Right renal pelvis (tissue), 4 donors: ENCODE measurements at places on chromosomes 1 and 21. TPM values are rescaled to one million over a fixed set of nuclear protein-coding genes. Genes with fewer than 3 reads are reported as not detected.
A peak's percentile ranks its signal among the peaks of the same experiment; 100 is the strongest.

UTS2 gene
- polyA plus RNA-seq = 0.28 TPM

AMPD1 gene
- not detected for polyA plus RNA-seq

TNFRSF14 gene
- polyA plus RNA-seq = 21.3 TPM

MYCL gene
- polyA plus RNA-seq = 7.8 TPM

PGBD2 gene
- 9.7 TPM for polyA plus RNA-seq

DNA sequence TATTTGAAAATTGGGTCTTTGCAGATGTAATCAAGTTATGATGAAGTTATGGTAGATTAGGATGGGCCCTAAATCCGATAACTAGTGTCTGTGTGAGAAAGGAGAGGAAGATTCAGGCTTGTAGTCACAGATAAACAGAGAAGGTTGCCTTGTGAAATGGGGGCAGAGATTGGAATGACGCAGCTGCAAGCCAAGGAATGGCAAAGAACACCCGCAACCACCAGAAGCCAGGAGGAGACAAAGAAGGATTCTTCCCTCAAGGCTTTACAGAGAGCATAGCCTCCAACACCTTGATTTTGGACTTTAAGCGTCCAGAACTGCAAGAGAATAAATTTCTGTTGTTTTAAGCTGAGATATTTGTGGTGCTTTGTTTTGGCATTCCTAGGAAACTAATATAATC lies 35.4 kb upstream of the COL24A1 start:
- DNase-seq = no peak

DNA sequence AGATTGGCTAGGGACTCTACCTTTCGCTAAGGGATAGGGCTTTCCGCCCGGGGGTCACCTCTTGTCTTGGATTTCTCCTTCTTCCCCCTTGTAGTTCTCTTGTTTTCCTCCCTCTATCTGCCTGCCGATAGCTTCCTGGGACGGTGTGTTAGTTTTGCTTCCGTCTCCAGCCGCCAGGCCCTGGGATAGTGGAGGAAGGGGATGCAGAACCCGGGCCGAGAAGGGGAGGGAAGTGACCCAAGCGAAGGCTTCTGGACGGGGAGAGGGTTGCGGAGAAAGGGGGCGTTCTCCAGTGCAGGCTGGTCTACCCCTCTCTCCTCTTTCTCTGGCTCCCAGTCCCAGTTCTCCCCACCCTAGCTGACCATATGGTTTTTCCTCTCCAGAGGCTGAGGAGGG lies 871 bp downstream of the TUFT1 start:
- DNase-seq = no peak

- DNase-seq = no peak
Observed at GRCh38 chr1:203199816-203200571, 13.5 kb upstream of the CHI3L1 start.

DNA sequence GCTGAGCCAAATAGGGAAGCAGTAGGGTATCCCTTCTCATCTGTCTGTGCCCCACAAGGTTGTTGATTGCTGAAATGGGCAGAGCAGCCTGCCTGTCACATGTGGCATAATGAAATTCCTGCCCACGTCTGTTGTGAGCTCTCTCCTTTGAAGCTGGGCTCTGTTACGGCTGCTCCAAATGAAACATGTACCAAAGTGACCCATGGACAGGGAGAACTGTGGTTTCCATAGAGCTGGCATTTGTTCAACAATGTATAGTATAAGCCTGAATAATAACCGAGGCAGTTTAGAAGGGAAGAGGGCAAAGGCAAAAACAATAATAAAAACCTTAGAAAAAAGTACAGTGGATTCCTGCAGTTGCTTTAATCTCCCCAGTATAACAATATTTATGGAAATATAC lies 149.7 kb downstream of the LYPLAL1 start:
- no peak for DNase-seq

DNA sequence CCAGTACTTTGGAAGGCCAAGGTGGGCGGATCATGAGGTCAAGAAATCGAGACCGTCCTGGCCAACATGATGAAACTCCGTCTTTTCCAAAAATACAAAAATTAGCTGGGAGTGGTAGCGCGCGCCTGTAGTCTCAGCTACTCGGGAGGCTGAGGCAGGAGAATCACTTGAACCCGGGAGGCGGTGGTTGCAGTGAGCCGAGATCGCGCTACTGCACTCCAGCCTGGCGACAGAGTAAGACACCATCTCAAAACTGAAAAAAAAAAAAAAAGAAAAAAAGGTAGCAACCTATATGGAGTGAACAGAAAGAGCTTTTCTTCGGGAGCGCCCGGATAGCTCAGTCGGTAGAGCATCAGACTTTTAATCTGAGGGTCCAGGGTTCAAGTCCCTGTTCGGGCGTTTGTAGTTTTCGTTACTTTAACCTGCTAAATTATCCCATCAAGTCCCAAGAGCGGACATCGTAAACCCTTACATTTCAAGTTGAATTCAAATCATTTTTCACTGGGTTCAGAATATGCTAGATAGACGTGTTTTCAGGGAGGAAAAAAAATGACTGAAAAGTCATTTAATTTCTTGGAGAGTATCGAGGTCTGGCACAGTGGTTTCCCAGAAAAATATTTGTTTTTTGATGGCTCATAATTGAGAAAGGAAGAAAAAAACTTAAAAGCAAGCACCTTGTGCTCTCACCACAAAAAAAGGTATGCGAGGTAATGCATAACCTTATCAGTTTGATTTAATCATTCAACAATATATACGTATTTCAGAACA lies 9.8 kb upstream of the MDM4 start:
- peak; percentile 64 for DNase-seq

GRCh38 chr1:29939079-29939478 lies 702.8 kb downstream of the PTPRU start:
- no peak for DNase-seq

DNA sequence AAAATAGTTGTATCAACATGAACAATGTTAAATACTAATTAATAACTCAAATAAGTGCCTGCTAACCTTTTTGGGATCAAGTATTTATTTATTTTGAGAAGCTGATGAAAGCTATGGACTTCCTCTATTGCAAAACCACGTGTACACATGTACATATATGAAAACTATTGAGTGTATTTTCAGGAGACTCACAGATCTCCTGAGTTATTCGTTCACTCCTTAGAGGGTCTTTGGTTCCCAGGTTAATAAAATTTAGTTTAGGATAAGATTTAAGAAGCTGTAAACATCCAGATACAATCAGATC lies 130.5 kb downstream of the DISC1 start:
- DNase-seq = no peak

DNA sequence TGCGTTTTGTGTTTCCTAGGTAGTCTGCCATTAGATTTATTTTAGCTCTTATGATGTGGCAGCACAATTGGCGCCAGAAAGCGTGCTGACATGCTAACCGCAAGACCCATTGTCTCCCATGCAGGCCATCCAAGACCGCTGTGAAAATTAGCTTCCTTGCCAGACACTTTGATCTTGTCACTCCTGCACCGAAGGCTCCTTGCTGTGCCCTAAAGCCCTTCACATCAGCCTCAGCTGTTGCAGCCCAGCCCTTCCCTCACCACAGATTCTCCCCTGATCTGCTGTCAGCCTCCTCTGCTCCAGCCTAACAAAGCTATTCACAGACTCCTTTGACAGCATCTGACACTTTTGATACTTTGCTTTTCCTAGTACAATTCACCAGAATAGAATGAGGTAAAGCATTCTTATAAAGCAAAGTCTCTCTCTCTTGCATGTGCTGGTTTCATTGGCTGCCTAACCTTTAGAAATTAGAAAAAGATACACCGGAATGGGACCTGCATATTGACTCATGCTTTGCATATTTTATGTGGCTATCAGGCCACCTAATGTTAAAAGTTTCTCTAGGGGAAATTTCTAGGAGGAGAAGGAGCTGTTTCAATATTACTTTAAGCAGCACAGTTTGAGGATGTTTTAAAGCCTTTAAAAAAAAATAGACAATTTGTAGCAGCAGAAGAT lies 280.3 kb upstream of the FMN2 start:
- DNase-seq = no peak

DNA sequence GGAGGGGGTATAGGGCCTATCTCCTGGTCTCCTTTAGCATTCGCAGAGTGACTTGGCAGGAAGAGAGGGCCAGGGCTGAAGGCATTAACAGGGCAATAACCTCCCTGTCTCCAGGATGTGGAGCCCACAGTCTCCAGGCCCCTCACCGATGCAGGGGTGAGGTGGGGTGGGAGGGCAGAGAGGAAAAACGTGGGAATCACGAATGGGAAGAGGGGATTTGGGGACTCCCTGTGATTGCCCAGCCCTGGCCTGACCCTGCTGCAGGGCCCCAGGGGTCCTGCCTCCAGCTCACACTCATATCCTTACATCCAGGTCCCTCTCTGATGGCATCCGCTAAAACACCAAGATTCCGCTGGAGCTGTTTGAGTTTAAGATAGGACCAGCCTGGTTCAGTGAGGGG lies 14.6 kb downstream of the TFAP2E start:
- no peak for DNase-seq

DNA sequence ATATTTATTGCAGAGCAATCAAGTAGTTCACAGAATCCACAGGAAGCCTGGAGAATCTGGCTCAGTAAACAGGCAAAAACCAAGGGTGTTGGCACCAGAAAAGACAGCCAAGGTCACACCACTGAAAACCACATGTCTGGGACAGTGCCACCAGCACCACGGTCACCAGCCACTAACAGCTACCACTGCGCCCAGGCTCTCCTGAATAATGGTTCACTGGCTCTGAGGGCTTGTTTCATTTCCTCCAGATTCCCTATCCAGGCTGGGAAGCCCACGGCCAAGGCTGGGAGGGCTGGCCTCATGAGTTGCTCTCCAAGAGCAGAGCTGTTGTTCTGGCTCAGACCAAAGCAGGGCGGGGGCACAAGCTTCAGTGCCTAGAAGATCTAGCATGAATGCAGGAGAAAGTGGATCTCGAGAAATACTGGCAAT lies 54.5 kb upstream of the PTGFRN start:
- DNase-seq = no peak

DNA sequence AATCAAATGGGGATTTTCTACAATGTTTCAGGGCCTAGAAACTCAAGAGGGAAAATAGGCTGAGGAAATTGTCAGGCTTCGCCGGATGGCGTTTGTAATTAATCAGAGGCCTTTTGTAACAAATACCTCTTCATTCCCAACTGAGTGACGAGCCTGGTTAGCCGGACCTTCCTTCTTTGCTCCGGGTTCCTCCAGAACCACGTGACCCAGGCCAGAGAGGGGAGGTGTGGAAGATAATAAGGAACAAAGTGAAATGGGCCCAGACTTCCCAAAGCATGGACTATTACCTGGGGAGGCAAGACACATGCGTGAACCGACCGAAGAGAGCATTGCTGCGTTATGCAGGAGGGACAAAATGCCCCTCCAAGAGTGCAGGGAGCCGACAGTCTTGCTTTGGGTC lies 7.5 kb upstream of the IGSF21 start:
- DNase-seq = no peak

DNA sequence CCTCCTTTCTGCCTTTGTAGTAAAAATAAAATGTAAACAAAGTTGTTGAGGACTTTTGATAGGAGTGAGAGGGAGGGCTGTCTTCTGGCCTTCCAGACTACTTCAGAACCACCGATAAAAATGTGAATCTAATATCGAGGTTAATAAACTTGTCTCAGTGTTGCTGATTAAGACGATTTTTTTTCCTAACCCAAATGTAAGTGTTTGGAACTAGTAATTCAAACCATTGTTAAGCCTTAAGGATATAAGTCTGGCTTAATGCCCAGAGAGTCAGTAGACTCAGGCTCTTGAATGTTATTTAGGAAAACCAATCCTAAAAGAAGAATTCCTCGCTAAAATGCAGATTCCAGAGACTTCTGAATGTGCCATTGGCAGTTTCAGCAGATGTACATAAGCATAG lies 356.9 kb downstream of the SIPA1L2 start:
- no peak for DNase-seq

GRCh38 chr21:22679207-22679606 lies 1681.0 kb downstream of the NCAM2 start:
- DNase-seq = no peak

DNA sequence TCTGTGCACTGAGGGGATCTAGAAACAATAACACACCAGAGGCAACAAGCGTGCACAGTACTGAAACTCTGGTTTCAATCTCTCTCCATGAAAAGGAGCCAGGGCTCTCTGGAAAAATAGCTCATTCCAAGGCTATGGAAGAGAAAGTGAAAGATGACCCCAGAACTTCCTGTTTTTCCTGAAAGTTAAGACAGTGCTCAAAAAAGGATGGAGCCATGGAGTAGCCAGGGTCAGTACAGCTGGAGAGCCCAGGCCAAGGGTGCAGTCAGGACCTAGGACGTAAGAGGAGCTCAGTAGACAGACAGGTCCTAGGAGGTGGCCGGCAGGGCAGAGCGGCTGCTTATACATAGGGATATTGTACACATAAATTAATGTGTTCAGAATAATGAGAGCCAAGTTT lies 19.1 kb downstream of the NOL9 start:
- DNase-seq = no peak
